ENCODE measurements at places on chromosomes 16 and 17.

- DNase-seq: no peak
Measured at GRCh38 chr17:882827-883585, 96.6 kb downstream of the NXN start.

GRCh38 chr16:3152027-3152276 is 17.1 kb downstream of the ZNF213 start:
- DNase-seq: no peak

DNA sequence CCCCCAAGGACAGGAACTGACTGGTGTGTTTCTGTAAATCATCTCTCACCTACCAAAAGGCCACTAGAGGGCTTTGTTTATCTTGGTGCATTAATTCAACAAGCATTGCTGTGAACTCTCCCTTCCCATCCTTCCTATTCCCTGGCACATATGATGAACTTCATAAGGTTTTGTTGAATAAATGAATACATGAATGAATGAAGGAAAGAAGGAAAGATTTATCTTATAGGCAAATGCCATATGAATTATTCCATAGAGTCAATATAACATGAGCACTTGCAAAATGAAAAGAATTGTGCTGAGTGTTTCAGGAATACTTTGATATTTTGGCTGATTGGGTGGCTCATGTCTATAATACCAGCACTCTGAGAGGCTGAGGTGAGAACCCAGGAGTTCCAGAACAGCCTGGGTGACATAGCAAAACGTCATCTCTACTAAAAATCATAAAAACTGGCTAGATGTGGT is 4.3 kb downstream of the SPDYE4 start:
- DNase-seq: peak; percentile 38

DNA sequence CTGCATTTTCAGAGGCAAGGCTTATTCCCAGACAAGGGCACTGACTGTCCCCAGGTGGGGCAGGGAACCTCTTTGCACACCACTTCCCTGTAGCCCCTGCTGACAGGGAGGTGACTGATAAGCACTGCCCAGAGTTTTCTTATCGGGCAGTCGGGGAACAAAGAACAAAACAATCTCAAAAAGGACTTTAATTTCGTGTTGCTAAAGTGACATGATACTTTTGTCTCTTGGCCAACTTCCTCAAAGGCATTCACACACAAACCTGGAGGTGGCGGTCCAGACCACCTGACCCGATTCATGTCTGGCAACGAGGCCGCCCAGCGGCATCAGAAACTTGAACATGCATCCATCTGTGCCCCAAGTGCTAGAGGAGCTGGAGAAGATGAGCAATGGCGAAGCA is 28.9 kb downstream of the ZDHHC7 start:
- peak; percentile 59 for DNase-seq

- DNase-seq: no peak
Measured at GRCh38 chr17:51746421-51746820, 412.1 kb downstream of the CA10 start.

GRCh38 chr17:81483862-81484194 is 28.8 kb downstream of the ACTG1 start:
- no peak for DNase-seq

DNA sequence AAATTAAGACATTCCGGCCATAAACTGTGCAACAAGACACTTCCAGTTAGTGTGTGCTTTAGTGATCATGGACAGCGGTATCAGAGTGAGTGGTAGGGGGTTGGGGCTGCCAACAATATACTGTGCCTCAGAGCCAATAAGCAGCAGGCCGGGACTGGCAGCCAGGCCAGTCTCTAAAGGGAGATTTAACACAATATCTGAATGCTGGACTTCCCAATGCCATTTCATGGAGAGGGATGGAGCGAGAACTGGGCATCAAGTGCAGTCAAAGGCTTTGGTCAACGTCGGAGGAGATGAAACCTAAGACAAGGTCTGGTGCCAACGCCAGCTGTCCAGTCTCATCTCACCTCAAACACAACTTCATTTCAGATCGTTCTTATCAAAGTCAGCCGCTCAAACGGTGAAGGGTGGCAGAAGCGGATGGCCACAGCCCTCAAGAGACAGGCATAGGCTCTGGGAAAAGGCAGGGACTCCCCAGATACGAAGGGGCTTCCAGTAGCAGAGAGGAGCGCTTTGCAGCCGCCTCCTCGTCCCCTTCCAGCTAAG is 935 bp downstream of the USP32 start:
- peak; percentile 28 for DNase-seq

GRCh38 chr16:89422527-89422904 is 67.8 kb downstream of the ANKRD11 start:
- peak; percentile 93 for DNase-seq

GRCh38 chr17:7873051-7873450 is 15.2 kb downstream of the CYB5D1 start:
- DNase-seq: no peak

- peak; percentile 58 for DNase-seq
Measured at GRCh38 chr17:31842195-31843069, 16.6 kb downstream of the COPRS start.

DNA sequence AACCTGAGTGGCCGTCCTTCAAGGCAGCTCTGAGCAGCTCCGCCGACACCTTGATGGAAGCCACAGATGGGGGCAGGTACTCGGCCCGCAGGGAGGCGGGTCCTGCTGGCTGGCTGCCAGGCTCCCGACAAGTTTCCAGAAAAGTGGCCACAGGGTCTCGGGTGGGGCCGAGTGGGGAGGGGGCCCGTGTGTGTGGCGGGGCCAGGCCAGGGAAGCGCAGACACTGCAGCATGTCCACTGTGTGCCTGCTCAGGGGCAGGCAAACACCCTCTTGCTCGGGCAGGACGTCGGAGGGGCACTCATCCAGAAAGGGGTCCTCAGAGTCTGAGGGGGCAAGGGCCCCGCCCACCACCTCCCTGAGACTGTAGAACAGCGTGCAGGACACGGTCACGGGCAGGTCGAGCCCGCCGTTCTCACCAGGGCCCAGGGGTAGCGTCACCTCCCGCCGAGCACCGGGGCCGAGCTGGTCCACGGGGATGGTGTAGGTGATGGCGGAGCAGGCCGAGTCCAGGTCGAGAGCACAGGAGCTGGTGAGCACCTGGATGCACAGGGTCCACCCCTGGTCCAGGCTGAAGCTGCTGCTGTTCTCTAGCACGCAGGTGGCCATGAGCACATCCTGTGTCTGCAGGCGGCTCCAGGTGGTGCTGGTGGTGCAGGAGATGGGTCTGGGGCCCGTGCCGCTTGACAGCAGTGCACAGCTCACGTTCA is 5.1 kb downstream of the FAAP100 start:
- DNase-seq: no peak

GRCh38 chr16:46884513-46885293 is 541 bp downstream of the GPT2 start:
- DNase-seq: no peak

DNA sequence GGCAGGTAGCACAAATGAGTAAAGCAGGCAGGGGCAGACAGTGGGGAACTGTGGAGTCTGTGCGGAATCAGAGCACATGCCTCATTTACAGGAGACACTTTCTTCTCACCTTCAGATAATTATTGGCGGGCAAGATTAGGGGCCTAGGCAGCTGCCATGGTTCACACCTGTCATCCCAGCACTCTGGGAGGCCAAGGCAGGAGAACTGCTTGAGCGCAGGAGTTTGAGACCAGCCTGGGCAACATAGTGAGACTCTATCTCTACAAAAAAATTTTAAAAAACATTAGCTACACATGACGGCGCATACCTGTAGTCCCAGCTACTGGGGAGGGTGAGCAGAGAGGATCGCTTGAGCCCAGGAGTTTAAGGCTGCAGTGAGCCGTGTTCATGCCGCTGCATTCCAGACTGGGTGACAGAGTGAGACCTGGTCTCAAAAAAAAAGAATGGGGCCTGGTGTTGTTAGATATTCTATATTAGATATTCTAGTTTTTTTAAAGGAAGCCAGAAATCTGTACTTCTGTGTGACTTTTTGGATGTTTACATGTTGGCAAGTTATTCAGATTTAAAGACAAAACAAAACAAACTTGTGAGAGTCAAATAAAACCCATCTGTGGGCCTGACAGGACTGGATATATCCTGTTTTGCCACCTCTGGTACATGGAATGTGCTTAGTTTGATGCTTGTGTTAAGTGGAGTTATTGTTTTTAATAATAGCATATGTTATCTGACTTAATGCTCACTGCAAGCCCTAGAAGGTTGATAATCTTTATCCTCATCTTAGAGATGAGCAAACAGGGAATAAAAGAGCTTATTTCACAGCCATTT is 4.9 kb upstream of the LPCAT2 start:
- DNase-seq: no peak

- no peak for DNase-seq
Measured at GRCh38 chr16:76213860-76214259, 63.3 kb upstream of the CNTNAP4 start.

DNA sequence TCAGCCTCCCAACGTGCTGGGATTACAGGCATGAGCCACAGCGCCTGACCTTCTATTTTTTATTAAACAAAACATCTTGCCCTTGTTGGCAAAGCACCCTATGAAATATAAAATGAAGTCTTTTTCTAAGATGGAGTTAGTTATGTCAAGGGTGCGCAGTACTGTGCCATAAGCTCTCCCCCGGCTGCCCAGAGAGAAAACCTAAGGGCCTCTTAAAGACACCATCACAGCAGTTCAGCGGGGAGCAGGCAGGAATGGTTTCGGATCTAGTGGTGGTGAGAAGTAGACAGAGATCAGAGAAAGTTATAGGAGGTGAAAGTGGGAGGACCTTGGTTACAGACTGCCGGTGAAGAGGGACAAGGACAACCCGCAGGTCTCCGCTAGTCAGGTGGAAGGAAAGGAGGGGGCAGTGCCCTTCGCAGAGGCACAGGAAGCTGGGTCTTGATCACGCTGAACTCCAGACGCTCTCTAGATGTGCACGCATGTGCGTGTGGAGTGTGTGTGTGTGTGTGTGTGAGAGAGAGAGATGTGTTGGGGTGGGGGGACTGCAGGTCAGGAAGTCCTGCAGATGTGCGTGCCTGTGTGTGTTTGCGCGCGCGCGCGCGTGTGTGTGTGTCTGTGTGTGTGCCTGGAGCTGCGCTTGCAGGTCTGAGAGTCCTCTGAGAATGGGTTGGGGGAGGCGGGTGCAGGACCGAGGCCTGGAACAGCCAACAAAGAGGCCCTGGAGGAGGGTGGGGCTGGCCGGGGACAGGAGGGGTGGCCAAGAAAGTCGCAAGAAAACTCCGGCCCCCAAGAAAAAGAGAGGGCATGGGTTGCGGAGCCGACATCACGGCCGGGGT is 748 bp upstream of the CMTM3 start:
- peak; percentile 14 for DNase-seq

- DNase-seq: no peak
Measured at GRCh38 chr17:230395-230770, 48.9 kb upstream of the DOC2B start.

DNA sequence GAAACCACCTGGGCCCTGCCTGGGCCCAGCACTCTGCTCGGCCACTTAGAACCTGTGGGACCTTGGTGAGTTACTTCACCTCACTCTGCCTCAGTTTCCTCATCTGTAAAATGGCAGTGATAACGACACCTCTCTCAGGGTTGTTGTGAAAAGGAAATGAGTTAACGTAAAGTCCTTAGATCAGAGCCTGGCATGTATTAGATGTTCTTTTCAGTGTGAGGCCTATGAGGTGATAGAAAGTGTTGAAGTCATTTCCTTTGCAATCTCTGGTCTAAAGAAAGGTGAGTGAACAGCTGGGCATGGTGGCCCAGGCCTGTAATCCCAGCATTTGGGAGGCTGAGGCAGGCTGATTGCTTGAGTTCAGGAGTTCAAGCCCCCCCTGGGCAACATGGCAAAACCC is 51.7 kb upstream of the LGALS9 start:
- no peak for DNase-seq

DNA sequence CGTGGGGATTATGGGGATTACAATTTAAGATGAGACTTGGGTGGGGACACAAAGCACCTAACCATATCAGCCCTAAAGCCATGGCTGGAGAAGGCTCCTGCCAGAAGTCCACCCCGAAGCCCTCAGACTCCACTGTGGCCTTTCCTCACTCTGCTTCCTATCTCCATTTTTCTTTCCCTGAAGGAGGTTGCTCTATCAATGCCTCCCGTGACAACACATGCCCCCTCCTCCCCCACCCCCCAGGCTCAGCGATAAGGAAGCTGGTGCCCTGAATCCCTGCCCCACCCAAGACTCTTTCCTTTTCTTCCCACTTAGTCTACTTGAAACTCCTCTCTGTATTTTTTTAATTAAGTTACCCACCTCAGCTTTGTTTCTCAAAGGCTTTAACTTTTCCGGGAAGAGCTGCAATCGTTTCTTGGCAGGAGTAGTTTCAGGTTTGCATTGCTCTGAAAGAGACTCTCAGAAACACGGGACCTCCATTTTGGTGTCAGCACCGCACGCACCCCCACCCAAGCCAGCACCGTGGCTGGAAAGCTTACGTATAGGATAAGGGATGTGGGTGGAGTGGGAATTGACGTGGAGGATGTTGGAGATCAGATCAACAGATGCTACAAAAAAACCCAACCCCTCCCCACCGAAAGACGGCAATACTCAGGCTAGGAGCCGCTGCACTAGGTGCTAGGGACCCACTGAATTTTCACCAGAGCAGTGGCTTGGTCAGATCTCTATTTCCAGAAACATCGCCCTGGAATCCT is 15.2 kb upstream of the CA4 start:
- peak; percentile 27 for DNase-seq

- no peak for DNase-seq
Measured at GRCh38 chr17:64598672-64599071, 63.4 kb downstream of the SMURF2 start.

DNA sequence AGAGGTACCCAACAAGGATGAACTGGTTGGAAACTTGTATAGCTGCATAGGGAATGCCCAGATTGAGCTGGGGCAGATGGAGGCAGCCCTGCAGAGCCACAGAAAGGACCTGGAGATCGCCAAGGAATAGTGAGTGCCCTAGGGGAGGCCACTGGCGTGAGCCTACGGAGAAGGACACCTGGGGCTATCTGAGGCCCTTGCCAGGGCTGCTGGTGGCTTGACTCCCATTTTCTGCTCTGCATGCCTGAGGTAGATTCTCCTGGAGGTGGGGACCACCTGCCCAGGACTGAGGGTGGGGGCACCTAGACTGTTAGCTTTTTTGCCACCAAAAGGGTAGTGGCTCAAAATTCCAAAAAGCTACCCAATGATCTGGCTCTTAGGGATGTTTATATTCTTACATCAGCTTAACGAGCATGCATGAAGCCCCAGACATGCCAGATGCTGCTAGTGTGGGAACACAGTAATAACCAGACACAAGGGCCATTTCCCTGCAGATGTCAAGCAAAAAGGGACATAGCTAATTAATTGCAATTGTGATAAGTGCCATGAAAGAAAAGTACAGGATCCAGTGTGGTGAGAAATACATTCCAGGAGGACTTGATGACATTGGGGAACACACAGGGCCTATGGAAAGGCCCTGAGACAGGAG is 8.8 kb downstream of the ODAD4 start:
- DNase-seq: no peak

- no peak for DNase-seq
Measured at GRCh38 chr16:85449885-85450245, 163.3 kb upstream of the GSE1 start.
